Immature natural killer cell (primary cell): ENCODE measurements at places on chromosomes 4 and X. TPM values are rescaled to one million over a fixed set of nuclear protein-coding genes. Genes with fewer than 3 reads are reported as not detected.

DNA sequence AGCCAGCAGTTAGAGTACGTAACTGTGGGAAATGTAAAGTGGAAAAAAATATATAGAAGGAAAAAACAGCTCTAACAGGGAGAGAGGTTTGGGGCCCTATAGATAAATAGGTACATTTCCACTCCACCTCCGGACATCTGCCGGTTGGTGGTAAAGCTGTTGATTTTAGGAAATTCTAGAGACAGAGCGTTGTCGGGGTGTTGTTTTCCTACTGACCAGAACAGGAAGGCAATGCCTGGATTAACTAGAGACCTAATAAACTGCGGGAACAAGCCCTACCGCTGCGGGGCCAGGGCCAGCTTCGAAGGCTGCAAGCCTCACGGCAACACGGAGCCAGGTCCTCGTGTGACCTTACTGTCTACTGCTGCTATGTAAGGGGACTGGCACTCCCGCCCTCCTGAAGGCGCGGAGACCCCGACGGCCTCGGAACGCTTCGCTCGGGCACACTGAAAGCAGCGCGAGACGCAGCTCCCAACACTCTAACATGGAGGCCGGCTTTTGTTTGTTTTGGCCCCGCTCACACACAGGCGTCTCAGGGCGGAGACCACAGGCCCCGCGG is 702 bp upstream of the CDKN2AIP start:
- DNase-seq, result no peak

DNA sequence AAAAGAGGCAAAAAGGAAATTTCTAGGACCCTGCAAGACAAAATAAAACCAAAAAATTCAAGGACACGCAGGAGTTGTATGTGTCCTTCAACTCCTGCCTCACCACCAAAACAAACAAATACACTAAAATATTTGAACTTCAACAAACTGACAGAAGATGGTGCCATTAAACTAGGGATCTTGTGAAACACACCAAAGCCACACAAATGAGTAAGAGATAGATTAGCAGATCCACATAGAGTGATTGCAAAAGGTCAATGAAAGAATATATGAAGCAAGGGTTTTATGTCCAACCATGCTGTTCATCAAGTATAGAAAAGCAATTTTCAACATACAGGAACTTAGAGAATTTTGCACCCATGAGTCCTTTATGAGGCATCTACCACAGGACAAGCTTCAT is 40.1 kb upstream of the SCML1 start:
- no peak for DNase-seq

GRCh38 chr4:104475652-104476051 is 19.0 kb downstream of the CXXC4 start:
- no peak for DNase-seq

DNA sequence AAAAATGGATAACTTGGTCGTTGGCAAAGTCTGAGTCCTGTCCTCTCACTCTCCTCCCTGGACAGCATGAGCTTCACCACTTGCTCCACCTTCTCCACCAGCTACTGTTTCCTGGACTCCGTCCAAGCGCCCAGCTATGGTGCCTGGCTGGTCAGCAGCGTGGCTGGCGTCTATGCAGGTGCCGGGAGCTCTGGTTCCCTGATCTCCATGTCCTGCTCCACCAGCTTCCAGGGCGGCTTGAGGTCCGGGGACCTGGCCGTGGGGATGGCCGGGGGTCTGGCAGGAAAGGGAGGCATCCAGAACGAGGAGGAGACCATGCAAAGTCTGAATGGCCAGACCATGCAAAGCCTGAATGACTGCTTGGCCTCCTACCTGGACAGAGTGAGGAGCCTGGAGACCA is 100.8 kb downstream of the NCAPG start:
- DNase-seq, result no peak

DNA sequence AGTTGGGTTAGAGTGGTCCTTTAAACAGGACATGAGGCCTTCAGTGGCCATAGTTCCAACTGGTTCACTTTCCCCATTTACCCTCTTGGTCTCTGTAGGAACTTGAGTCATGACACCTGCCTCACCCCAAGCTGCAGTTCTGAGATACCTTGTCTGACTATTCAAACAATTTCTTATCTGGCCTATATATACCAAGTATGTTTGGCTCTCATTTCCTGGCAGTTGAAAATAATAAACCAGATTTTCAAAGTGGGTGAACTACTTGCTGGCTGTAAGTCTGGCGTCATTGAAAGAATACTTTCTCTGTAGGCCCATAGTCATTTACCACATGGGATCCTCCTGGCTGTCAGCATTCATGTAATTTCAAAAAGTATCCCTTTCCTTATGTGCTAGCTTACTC is 228.8 kb downstream of the SHROOM3 start:
- DNase-seq, result no peak

DNA sequence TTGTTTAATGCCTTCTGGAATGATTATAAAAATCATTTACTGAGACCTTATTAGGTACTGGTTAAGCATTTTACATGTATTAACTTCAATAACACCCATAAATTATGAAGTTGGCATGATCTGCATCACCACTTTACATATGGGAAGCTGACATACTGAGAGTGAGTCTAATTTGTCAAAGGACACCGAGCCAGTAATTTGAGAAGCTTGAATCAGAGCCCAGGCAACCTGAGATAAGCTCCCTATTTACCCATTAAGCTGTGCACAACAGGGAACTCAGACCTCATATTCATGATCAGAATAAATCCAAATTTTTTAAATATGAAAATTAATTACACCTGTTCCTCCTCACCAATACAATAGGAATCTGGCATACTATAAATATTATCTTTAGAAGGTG is 247.9 kb upstream of the EPHA5 start:
- DNase-seq, result no peak

DNA sequence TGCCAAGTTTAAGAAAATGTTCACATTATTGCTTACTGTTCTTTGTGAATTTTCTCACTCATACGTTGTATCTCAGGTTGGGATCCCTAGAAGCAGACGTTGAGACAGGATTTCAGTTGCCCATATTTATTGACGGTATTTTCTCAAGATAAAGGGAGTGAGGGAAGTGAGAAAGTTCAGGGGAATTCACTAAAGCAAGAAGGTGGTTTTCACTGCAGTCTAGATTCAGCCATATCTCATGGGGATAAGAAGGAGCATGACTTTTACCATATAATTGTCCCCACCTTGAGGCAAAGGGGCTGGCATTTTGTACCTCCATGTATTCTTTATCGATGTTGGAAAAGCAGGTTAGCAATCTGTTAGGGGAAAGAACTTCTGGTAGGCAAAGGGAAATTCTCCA is 543.0 kb downstream of the CCSER1 start:
- DNase-seq, result no peak

The PFKFB1 gene
- 0.41 TPM for polyA plus RNA-seq

The TACC3 gene
- 11.9 TPM for polyA plus RNA-seq

The PDLIM5 gene
- polyA plus RNA-seq, result 57.1 TPM

The F8A2 gene
- not detected for polyA plus RNA-seq

- DNase-seq, result no peak
These were observed 61.3 kb downstream of the STPG2 start for GRCh38 chr4:98081936-98082335.

The PRR32 gene
- polyA plus RNA-seq, result not detected

DNA sequence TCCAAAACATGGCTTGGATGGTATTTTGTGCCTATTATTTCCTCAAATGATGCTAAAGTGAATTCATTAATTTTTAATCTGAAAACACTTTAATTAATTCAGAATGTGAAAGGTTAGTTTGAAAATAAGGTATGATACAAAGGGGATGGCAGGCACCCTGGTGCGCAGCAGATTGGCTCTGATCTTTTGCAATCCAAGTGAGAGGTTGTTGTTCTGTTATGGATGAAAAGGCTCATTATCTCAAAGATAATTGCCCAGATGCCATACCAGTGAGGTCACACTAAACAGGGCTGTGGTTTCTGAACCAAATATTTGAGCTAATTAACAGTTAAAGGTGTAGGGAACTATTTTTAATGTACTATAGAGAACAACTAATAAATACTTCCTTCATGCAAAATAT is 504.9 kb downstream of the RAPGEF2 start:
- no peak for DNase-seq

- peak; percentile 33 for DNase-seq
These were observed 593 bp downstream of the SH3RF1 start for GRCh38 chr4:169269916-169270809.

- DNase-seq, result no peak
These were observed 483 bp downstream of the USP27X start for GRCh38 chrX:49879656-49880277.

- no peak for DNase-seq
These were observed 22.9 kb upstream of the CPE start for GRCh38 chr4:165355900-165356300.

- no peak for DNase-seq
These were observed 12.3 kb downstream of the CCDC160 start for GRCh38 chrX:134249241-134249640.

The BRS3 gene
- not detected for polyA plus RNA-seq

- DNase-seq, result no peak
These were observed 96.5 kb downstream of the FRMPD4 start for GRCh38 chrX:12234534-12235329.

GRCh38 chr4:16026160-16026761 is 57.6 kb downstream of the PROM1 start:
- peak; percentile 49 for DNase-seq

The CFP gene
- 13.3 TPM for polyA plus RNA-seq
